CD8-positive, alpha-beta T cell (primary cell): ENCODE measurements at places on chromosomes 13 and 19.

DNA sequence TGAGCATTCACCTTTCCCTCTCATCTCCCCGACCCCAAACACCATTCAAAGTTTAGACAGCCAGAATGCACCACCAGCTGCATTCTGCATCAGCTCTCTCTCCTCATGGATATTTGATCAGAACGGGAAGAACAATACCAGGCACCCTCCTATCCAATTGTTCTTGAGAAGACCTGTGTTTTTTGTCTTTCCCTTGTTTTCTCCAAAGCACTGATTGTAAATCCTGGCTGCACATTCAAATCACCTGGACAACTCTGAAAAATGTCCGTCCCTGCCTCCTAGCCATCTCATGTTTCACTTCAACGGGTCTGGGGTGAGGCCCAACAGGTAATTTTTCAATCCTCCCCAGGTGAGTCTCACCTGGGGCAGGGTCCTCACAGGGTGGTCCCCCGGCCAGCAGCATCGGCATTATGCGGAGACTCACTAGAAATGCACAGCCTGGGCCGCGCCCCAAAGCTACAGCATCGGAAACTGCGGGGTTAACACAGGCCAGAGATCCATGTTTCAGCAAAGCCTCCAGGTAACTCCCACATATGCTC lies 5.5 kb downstream of the IRS2 start:
- no peak for DNase-seq

- no peak for DNase-seq
Measured at GRCh38 chr19:54420383-54421168, 5.3 kb downstream of the TTYH1 start.

GRCh38 chr19:50548191-50549058 lies 19.8 kb downstream of the LRRC4B start:
- no peak for DNase-seq

GRCh38 chr19:10968527-10969135 lies 7.8 kb downstream of the SMARCA4 start:
- DNase-seq, result no peak

- no peak for DNase-seq
Measured at GRCh38 chr13:42964761-42965161, 27.3 kb downstream of the EPSTI1 start.

DNA sequence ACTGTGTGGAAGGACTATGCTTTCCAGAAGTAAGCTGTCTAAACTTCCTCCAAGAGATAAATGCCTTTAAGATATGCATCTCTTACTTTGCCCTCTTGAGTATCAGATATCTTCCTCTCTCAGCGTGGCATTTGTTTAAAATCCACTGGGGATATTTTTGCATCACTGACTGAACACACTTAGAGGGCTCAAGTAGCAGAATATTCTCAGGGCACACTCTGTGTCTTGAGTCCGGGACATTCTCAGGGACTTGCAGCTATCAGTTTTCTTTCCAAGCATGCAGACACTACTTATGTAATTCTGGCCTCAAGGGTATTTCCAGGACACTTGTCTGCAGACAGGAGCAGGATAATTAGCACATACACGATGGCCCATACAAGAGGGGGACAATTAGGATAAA lies 84.7 kb downstream of the ERCC5 start:
- DNase-seq, result no peak

- no peak for DNase-seq
Measured at GRCh38 chr13:67464154-67464553, 234.0 kb upstream of the PCDH9 start.

- no peak for DNase-seq
Measured at GRCh38 chr13:97583907-97584497, 150.0 kb downstream of the RAP2A start.

DNA sequence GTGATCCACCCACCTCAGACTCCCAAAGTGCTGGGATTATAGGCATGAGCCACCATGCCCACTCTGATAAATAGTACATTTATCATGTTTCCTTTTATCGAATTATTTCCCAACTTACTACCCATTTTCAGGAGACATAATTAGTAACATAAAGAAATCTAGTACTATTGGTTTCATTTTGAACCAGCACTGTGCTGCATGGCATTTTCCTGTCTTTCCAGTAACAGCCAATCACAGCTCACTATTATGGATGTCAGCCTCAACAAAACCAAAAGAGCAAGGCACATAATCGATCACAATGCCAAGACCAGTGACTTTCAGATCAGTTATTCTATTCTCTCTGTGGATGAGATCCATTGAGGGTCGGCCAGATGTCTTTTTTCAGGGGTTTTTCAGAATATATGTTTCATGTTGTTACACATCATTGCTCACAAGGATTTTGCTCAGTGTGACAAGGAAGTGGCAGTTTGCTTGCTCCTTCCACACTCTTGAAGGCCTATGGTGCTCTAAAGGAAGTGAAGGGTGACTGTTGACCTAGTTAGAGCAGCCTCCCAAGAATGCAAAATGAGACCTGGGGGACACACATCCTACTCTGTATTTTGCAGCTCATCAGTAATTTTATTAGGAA lies 233.4 kb downstream of the KCNRG start:
- DNase-seq, result no peak

DNA sequence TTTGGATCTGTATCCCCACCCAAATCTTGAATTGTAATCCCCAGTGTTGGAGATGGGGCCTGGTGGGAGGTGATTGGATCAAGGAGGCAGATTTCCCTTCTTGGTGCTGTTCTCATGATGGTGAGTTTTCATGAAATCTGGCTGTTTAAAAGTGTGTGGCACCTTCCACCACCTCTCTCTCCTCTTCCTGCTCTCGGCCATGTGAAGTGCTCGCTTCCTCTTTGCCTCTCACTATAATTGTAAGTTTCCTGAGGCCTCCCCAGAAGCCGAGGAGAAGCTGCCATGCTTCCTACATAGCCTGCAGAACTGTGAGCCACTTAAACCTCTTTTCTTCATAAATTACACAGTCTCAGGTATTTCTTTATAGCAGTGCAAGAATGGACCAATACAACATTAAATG lies 15.7 kb downstream of the COMMD6 start:
- no peak for DNase-seq

DNA sequence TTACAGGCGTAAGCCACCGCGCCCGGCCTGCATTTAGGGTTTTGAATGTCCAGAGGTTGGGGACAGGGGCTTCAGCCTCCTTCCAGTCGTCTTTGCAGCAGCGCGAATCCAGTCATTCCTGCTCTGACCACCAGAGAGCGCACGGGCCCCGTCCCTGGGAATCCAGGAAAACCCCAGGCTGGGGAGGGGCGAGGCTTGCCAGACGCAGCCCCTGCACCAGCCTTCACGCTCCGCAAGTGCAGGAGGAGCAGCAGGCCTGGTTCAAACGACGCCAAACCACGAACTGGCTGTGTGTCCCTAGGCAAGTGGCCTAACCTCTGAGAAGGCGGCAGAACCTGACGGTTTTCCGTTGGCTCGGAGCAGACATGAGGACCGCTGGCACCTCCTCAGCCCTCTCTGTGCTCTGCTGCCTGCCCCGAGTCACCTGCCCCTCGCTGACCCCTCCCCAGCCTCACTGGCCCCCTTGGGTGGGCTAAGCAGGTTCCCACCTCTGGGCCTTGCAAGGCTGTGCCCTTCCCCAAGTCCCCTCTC lies 2.0 kb upstream of the RNF126 start:
- peak; percentile 79 for DNase-seq

- no peak for DNase-seq
Measured at GRCh38 chr13:44350775-44351504, 22.7 kb upstream of the SERP2 start.

GRCh38 chr19:40469011-40469410 lies 2.2 kb downstream of the SPTBN4 start:
- DNase-seq, result no peak

DNA sequence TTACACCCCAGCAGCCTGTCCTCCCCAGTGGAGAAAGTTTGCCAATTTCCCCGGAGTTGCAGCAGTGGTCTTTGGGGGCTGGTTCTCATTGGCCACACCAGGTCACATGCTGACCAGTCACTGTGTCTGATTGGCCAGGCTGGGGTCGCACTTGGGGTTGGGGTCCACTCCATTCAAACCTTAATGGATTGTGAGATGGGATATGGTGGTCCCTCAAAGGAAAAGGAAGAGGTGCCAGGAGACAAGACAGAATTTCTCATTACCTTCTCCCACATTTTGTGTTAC lies 3.4 kb downstream of the PPM1N start:
- DNase-seq, result no peak

DNA sequence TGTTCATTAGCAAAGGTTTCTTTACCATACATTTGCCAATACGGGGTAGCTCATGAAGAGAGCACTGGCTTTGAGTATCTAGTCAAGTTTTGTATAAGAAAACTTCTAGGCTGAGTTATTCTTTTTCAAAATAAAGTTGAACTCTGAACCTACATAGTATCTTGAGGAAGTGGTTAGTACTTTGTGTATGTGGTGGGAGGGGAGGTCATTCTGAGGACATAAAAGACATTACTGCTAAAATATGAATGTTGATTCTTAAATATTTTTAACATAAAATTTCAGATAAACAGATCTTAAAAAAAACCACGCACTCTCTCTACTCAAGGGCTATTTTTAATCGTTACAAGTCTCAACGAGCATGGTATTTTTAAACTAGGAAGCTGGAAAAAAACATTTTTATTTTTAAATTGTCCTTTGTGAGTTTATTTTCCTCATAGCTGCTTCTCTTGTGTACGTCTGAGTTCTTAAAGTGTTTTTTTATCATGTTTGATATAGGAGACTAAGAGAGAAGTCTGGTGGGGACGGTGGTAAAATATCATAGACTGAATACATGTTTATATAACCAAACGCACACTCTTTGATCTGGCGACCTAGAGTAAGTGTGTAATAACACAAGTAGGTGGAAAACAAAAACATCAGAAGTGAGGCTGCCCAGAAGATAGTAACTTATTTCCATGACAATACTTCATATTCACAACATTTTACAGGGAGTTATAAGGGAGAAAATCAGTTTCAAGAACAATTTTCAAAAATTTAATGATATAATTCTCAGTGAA lies 118.0 kb upstream of the POSTN start:
- no peak for DNase-seq

DNA sequence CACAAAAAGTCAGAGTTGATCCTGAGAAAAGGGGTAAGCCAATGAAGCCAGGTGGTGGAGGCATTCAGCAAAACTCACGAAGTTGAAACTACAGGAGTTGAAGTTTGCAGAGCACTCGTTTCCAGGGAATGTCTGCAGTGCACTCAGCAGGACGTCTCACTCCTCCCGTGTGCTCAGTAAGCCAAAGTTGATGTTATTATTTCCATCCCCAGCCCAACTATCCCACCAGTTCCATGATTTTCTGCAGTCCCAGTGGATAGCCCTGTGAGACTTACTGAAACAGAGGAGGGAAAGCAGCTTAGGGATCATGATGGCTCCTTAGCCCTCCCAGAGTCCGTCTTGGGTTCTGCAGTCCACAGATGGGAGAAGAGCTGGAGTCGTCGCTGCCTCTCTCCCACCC lies at the start of gene TARM1:
Gene TARM1, minus strand, starts transcription at position 334 of the 400 bp plus-strand sequence. Its CDS starts 25 bp downstream, at position 309.
- no peak for DNase-seq

DNA sequence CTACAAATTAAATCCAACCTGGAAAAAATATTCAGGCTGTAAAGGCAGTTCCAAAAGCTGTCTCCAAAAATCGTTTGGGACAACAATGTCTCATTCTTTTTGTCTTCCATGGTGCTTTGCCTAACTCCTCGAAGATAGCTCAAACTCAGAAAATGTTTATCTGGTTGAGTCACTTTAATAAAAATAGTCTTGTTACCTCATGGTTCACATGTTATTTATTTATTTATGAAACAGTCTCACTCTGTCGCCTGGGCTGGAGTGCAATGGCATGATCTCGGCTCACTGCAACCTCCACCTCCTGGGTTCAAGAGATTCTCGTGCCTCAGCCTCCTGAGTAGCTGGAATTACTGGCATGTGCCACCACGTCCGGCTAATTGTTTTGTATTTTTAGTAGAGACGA lies 4.9 kb upstream of the BRD4 start:
- no peak for DNase-seq

DNA sequence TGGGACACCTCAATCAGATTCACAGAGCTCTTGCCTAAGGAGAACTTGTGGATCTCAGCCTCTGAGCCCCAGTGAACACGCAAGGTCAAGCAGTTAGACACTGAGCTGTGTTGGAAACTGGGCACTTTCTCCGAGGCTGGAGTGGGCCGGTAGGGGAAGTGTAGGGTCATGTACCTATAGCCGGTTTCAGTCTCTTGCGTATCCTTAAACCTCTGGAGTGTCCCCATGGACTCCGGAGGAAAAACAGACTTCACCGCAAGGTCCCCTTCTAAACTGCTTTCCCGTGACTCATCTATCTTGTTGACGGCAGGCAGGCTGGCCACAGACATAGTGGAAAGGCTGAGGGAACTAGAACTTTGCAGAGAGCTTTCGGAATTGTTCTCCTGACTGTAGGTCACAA lies 11.3 kb downstream of the IQCN start:
- no peak for DNase-seq

GRCh38 chr13:50866817-50867636 lies 23.5 kb upstream of the DLEU7 start:
- no peak for DNase-seq

DNA sequence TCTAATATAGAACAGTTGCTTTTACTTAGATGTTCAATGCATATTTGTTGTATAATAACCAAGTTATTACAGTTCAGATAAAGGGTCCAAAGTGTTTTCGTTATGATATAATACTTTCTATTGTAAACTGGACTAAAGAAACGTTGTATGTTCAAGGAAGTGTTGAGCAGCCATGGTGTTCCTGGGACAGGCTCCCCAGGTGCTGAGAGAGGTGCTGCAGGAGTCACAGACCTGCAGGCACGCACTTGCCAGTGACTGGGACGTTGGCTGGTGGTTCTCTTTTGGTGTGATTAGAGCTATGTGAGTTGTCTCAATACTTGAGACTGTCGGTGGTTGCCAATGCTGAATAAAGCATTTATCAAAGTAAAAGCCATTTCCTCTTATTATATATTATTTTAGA lies 9.5 kb downstream of the ING1 start:
- no peak for DNase-seq

GRCh38 chr19:38277969-38278680 lies 13.8 kb downstream of the SPINT2 start:
- DNase-seq, result no peak

GRCh38 chr19:24060687-24061356 lies 26.2 kb upstream of the ZNF254 start:
- DNase-seq, result no peak

GRCh38 chr19:43564800-43565199 lies 10.5 kb downstream of the XRCC1 start:
- no peak for DNase-seq

DNA sequence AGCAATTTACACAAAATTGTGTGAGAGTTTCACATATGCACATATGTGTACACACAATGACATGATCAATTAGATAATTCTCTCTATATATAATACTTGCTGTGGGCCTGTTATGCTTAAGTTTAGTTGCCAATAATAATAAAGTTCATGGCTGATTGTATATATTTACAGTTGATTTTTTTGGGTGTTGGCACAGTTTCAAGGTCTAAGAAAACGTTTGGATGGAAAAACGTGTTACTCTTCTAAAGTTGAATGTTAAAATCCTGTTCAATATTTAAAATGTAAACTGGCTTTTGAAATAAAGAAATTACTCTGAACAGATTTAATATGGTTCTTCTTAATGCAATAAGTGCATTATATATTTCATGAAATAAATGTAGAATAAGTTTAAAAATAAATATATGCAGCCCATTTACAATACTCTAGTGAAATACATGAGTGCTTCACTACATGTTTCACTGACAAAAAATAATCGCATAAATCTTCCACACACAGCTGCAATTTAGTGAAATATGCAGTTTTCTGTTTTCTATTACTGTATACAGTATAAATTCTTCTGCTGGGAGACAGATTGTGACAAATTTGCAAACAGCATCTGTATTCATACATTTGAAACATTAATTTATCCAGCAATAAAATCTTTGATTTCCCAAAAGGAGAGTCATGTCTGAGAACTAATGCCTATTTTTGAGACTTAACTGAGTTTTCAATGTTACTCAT lies 586.9 kb upstream of the KLHL1 start:
- no peak for DNase-seq
